ENCODE measurements at places on chromosomes 2 and 18. TPM values are rescaled to one million over a fixed set of nuclear protein-coding genes. Genes with fewer than 3 reads are reported as not detected.

The SCYGR4 gene
- not detected for total RNA-seq

The VWA3B gene
- total RNA-seq: 0.80 TPM

The GRB14 gene
- 20.2 TPM for total RNA-seq

The TCF4 gene
- 204 TPM for total RNA-seq

The RGPD4 gene
- total RNA-seq: 0.40 TPM

The DTNB gene
- 26.2 TPM for total RNA-seq

The FHOD3 gene
- 33.3 TPM for total RNA-seq

The ANKRD29 gene
- total RNA-seq: 21.5 TPM

The ANKAR gene
- total RNA-seq: 30.3 TPM

GRCh38 chr18:23154823-23155500 lies 19.7 kb downstream of the CABLES1 start:
- no peak for DNase-seq

DNA sequence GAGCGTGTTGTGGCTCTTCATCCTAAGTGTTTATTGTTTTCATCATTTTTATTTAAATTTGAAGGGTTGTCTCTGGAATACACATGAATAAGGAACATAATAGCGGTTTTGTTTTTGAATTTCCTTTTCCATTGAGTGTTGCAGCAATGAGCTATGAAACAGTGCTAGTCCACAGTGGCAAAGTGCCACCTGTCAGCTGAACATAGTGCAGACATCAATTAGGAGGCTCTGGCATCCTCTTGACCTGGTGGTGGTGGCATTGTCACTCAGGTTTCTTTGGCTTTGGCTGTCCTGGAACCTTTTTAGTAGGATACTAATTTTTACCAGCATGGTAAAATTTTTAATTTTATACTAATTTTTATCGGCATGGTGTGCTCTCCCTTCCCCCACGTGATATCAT lies 63.2 kb downstream of the UGGT1 start:
- DNase-seq: no peak

DNA sequence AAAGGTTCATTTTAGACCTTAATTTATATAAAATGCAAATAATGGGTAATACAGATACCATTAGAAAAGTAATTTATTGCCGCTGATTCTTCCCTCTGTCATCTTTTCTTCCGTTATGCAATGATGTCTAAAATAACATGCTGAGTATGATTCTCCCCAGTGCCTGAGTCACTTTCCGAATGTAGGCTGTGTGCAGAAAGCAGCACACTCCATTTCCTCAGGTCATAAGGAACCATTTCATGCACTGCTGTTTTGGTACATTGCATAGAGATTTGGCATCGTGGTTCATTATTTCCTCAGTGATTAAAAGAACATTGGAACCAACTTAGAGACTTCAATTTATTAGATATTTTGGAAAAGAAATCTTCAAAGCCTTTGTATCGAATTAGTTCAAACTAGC lies 173.5 kb downstream of the CDH2 start:
- DNase-seq: no peak

- no peak for DNase-seq
These were observed 8.0 kb downstream of the HAAO start for GRCh38 chr2:42784204-42784880.

- DNase-seq: no peak
These were observed 11.8 kb downstream of the PLEKHM3 start for GRCh38 chr2:208013285-208014178.

GRCh38 chr2:219184121-219184520 lies 6.0 kb downstream of the RETREG2 start:
- no peak for DNase-seq

DNA sequence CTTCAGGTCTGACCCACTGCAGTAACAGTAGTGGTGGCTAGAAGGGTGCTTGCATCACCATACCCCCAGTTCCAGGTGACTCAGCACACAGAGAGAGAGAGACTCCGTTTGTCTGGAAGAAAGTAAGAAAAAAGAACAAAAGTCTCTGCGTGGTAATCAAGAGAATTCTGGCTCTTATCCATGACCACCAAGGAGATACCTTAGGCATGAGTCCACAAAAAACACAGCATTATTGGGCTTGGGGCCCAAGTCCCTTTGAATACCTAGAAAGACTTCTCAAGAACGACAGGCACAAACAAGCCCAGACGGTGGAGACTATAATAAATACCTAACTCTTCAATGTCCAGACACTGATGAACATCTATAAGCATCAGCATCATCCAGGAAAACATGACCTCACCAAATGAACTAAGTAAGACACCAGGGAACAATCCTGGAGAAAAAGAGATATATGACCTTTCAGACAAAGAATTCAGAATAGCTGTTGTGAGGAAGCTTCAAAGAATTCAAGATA lies 21.7 kb upstream of the BAZ2B start:
- DNase-seq: no peak

DNA sequence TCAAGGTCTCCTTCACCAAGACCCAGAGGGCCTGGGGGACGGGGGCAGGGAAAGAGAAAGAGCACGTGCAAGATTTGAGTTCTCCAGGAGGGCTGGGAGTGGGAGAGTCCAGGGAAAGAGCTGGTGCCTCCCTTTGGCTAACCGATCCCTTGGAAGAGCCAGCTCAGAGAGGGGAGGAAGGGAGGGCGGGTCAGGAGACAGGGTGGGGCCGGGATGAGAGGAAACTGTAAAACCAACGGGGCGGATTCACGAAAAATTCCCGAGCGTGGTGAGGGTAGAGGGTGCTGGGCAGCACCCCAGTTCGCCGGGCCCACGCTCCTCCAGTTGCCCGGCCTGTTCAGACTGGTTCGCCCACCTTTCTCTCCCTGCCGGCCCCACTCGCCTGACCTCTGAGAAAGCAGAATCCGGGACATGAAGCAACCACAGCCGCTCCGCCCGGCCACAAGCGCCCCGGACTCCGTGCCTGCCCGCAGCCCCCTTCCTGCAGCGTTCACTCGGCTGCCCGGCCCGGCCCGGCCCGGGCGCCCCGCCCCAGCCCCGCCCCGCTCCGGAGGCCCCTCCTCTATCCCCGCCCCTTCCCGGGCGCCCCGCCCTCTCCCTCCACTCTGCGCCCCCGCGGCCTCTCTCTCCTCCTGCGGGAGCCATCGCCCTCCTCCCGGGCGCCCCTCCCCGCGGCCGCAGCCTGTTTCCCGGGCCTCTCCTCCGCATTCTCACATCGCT lies 230.9 kb upstream of the SMAD2 start:
- DNase-seq: peak; percentile 92

- DNase-seq: no peak
These were observed 15.2 kb downstream of the CDKL4 start for GRCh38 chr2:39228413-39229209.

GRCh38 chr2:80894486-80894885 lies 589.9 kb upstream of the LRRTM1 start:
- no peak for DNase-seq

Measured in sciatic nerve (tissue), 2 donors.